Aorta (tissue), 5 donors: ENCODE measurements at places on chromosomes 5 and 9. TPM values are rescaled to one million over a fixed set of nuclear protein-coding genes. Genes with fewer than 3 reads are reported as not detected.

DNA sequence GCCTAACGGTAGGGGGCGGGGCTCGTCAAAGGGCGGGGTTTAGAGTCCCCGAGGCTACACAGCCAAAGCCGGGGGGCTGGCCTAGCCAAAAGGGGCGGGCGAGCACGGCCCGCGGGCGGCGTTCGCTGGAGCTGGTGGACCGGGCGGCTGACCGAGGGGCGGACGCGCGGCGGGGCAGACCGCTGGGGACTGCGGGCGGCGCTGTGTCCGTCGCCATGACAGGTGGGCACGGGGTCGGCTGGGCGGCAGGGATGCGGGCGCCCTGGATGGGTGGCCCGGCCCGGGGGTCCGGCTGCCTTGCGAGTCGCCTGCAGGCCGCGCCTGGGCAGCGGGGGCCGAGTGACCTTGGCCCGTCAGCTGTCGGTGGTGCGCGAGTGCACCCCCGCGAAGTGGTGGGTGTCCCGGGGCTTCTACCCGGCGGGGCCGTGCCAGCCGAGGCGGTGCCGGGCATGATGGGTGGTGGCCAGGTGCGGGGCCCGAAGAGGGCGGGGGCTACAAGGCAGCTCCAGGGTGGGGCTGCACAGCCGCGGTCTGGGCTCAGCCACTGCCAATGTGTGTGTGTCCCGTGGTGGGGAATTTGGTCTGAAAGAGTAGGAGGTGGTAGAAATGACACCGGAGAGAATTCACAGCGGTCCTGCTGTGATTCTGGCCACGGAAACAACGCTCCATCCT is at the start of gene CARD19:
Gene CARD19 (plus strand): TSS at position 87 of the 672 bp plus-strand sequence. CDS start 129 bp downstream, at position 216.
- DNase-seq = peak; percentile 88

DNA sequence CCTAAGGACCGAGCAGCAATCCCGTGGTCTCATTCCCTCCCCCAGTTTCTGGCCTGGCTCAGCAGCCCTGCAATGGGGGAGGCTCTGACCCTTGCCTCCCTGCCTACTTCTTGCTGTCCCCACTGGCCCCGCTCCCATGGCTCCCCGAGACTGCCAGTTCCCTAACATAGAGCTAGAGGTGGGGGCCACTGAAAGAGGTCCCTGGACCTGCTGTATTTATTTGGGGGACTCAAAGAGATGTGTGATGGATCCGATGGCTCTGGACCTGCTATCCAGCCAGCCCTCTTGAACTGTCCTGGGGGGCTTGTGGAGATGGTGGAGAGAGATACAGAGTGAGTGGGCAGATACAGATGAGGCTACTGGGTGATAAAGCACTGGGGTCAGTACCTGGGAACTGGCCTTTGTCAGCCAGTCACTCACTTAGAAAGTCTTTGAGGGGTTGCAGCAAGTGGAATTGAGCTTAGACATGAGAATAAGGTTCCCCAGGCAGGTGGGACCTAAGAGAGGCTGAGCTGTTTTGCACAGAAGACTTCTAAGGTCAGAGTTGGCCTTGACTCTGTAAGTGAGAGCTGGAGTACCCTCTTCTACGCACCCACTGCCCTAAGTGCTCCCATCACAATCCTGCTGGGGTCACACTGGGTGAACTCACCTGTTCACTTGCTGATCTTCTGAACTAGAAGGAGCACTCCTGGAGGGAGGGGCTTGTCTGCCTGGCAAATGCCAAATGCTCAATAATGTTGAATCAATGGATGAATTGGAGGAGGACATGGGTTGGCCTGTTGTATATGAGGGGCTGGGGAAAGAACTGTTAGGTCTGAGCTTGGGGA is 42.9 kb downstream of the CXXC5 start:
- no peak for DNase-seq

- DNase-seq = no peak
Observed at GRCh38 chr5:94849821-94850736, 231.6 kb downstream of the SLF1 start.

- DNase-seq = no peak
Observed at GRCh38 chr5:144712090-144712489, 541.4 kb downstream of the KCTD16 start.

DNA sequence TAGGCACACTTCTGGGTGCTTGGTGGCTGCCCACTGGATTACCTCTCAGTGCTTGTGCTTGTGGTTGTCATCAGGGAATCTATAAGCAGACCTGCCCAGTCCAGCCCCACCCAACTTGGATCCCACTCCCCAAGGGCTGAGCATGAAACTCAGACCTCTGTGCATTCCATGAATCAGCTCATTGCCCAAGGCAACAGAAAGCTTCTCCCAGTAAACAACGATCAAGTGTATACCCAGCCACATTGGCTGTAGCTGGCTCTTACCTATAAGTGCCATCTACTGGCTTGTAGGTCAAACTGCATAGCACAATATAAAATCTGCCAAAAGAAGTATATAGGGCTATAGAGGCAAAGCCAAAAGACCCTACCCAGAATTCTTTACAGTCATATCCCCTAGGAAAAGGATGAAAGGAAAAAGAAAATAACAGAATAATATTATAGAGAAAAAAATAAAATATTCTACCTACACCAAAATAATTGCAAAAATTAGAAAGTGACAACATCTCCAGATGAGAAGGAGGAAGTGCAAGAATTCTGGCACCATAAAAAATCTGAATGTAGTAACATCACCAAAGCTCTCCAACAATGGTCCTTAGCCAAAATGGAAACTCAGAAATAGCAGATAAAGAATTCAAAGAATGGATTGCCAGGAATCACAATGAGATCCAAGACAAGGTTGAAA is 321.0 kb upstream of the TRPC7 start:
- DNase-seq = no peak

Gene SLC34A3
- not detected for polyA plus RNA-seq

Gene ENTREP1
- polyA plus RNA-seq = 3.4 TPM

Gene CCL19
- polyA plus RNA-seq = 5.5 TPM

Gene FAM221B
- polyA plus RNA-seq = not detected
